ENCODE measurements at places on chromosomes 3 and 15. TPM values are rescaled to one million over a fixed set of nuclear protein-coding genes. Genes with fewer than 3 reads are reported as not detected.

ZXDC gene
- total RNA-seq, result 37.5 TPM

HDAC11 gene
- total RNA-seq, result 16.8 TPM

NDUFB5 gene
- total RNA-seq, result 52.6 TPM

PPP1R14D gene
- total RNA-seq, result not detected

COX5A gene
- 79.6 TPM for total RNA-seq

C3orf22 gene
- not detected for total RNA-seq

RTP1 gene
- 0.48 TPM for total RNA-seq

ADCY5 gene
- 72.7 TPM for total RNA-seq

SERINC4 gene
- total RNA-seq, result not detected

TPRA1 gene
- total RNA-seq, result 20.0 TPM

GRCh38 chr3:84877092-84877491, 81.7 kb upstream of the CADM2 start:
- no peak for DNase-seq

DNA sequence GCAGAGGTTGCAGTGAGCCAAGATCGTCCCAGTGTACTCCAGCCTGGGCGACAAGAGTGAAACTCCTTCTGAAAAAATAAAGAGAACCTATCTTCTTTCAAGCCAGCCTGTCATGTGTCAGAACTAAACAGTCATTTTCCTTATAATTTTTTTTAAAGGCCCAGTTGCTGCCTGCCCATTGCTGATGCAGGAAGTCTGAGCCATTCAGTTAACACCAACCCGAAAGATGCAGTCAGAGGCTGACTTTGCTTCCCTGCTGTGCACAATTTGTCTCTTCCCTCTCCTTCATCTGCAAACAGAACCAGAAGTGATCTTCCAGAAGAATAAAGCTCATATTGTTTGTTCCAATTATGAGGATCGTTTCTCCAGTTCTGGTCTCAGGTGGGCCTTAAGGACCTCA, 220.6 kb downstream of the SLCO3A1 start:
- no peak for DNase-seq

GRCh38 chr3:4712109-4712508, 219.0 kb downstream of the ITPR1 start:
- DNase-seq, result no peak

DNA sequence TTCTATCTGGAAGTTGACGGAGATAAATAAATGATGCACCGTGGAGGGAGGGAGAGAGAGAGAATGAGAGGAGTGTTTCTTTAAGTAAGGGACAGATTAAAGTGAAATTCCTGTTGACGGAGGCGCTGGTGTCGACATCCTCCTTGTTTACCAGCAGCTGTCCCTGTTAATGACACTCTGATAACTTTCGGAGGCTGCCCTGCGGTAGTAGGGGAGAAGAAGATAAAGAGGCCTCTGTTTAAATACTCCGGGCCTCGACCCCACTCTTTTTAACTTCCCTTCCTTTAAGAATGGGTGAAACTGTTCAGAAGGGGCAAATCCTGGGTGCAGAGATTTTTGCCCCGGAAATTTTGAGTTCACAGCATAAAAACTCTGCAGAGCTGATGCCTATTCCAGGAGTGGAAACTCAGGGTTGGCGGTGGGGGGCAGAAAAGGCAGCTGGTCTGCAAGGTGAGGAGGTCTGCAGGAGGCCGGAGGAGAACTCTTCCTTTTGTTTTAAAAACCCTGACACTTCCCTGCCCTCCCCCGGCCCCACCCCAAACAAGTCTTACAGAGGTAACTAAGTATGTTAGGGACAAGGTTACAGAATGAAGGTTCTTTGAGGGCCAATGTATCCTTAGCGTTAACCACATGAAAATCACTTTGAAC, 276.6 kb upstream of the NR2F2 start:
- DNase-seq, result no peak

DNA sequence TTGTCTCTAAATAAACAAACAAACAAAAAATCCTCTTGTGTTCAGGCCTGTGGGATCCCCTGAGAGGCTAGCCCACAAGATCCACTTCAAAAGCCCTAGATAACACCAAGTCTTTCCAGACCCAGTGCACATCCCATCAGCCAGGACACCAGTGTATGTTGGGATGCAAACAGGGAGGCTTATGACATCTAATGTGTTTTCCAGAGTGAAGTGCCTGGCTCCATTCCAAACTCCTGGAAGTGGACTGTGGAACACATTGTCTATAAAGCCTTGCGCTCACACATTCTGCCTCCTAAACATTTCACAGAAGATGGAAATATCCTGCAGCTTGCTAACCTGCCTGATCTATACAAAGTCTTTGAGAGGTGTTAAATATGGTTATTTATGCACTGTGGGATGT, 57.0 kb downstream of the MLH1 start:
- DNase-seq, result no peak

DNA sequence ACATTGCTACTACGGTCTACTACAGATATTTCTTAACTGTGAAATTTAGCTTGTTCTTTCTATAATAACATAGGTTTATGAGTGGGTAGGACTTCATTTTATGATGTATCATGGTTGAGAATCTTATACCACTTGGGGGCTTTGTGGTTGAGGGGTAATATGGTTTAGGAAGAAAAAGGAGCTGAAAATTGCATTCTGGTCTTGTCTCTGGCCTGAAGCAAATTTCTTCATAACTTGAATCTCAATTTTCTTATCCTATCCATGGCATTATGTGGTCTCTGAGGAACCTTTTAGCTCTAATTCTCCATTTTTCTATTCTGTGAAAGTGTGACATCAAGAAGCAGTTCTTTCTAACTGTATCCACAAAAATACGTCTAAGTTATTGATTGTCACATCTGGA, 341.0 kb downstream of the SOX2 start:
- no peak for DNase-seq

DNA sequence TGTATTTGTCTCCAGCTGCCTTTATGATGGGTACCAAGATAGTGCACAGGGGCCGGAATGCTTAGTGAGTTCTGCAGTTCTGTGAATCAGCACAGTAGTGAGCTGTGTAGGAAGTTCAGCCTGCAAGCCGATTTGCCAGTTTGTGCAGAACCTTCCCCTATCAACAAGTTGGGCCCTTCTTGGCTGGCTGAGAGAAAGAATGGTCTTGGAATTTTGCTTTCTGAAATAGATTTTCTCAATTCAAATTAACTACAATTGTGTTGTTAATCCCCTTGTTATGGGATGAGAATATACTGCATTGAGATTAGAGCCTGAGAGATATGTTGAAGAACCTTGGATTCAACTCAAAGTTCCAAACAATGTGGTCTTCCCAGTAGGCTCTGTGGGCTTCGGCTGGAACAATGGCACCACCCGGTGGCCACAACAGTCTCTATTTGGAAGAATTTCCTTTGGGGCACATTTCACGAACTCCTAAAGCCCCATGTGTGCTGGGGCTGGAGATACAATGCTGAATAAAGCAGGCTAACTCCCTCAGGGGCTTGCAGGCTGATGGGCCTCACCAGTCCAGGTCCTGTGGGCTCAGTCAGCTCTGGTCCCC, 59.1 kb downstream of the TRIM42 start:
- DNase-seq, result peak; percentile 51

DNA sequence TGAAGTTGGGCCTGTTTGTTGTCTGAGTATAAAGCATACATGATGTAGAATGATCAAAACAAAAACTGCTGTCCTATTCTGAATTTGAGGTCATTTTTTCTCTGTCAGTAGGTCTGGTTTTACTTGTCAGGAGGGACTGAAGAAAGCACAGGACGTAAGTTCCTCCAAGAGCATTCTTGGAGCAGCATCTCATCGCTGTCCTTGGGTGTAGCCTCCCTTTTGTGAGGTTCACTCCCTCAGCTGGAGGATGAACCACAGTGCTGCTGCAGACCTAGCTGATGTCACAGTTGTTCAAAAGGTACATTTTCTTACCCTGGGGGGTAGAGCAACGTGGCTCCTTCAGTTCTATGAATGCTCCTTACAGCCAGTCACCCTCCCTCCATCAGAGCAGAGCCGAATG, 490.0 kb upstream of the TBL1XR1 start:
- no peak for DNase-seq

- no peak for DNase-seq
Measured at GRCh38 chr3:128550471-128551126, 57.6 kb upstream of the GATA2 start.

DNA sequence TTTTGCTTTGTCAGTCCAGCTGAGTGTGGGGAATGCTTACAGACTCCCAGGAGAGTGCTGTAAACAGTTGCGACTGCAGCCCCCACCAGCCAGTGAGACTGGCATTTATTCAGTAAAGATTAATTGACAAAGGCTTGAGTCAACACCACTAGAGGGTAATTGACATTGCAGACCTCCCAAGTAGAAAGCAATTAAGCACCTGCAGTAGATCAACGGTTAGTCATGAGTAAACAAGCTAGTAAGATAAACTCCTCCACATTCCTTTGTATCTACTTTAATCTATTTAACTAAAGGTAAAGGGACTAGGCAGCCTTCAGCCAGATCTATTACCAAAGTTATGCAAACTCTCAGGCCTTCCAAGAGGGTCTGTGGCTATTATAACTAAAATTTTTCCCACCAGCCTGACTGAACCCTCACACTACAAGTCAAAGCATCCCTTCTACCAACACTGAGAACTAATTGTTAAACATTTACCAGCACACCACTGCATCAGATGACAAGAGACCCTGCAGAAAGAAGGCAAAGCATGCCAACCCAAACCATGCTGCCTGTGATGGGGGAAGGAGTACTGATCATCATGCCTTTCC, 30.5 kb upstream of the GALNT15 start:
- DNase-seq, result no peak

- DNase-seq, result no peak
Measured at GRCh38 chr3:140910860-140911259, 30.8 kb upstream of the SLC25A36 start.

DNA sequence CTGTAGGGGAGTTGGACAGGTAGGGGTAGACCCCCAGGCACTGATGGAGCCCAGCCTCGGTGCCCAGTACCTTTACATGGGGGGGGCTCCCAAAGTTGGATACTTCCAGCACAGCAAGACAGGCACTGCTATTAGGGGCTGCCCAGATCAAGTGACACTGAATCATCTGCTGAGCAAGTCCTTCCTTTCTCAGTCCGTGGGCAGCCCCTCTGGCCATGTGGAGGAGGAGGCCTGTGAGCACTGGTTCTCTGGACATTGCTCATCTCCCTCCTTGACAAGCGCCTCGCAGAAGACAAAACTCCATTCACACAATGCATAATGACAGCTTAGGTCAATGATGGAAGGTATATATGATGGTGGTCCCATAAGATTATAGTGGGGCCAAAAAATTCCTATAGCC, 35.7 kb downstream of the EEFSEC start:
- DNase-seq, result no peak

DNA sequence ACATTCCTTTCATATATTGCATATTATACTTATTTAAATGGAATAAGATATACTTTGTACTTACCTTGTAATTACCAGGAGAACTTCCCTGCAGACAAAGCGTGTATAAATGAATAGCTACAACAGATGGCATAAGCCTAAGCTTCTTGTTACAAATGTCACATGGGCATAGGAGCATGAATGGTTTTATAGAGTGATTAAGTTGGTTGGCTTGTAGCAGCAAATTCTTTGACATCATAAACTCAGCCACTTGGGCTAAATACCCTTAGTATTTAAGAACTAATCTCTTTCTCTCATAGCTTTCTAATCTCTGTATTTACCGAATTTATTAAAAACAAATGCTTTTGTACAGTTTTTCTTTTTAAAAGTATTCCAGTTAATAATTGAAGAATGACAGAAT, at the start of gene UBAP1L:
Gene UBAP1L (minus strand): TSS at position 115 of the 400 bp plus-strand sequence. CDS start 8,985 bp downstream, outside the sequence.
- no peak for DNase-seq

- no peak for DNase-seq
Measured at GRCh38 chr3:143814443-143814889, 33.8 kb downstream of the SLC9A9 start.

GRCh38 chr3:195240939-195241338, 30.0 kb downstream of the XXYLT1 start:
- no peak for DNase-seq

DNA sequence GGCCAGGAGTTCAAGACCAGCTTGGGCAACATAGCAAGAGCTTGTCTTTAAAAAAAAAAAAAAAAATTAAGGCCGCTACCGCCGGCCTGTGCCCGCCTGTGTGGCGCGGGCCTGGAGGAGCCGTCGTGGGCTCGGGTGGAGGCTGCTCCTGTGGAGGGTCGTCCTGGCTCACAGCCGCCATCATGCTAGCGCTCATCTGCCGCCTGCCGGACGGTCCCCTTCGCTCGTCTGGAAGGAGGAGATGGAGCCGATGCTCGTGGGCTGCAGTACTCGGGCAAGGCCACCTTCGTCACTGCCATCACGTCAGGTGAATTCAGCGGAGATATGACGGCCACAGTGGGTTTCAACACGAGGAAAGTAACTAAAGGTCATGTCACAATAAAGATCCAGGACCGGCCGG, 37.4 kb downstream of the TFRC start:
- no peak for DNase-seq

GRCh38 chr15:38516626-38517025, 48.0 kb downstream of the RASGRP1 start:
- DNase-seq, result no peak

DNA sequence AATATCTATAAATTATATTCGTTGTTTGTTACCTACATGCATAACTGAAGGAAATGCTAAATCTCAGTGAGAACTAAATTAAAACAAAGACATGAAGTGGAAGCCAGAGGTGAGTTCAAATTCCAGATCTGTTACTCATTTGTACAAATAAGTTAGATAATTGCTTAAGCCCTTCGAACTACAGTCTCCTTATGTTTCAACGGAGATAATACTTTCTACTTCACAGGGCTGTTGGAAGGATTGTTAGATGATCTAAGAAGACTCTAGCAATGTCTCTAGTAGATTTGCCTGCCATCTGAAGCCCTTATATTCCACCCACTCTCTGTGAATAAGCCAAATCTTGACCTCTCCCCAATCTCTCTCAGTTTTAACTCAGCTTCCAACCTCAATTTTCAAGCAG, 125.8 kb downstream of the P2RY1 start:
- DNase-seq, result no peak

DNA sequence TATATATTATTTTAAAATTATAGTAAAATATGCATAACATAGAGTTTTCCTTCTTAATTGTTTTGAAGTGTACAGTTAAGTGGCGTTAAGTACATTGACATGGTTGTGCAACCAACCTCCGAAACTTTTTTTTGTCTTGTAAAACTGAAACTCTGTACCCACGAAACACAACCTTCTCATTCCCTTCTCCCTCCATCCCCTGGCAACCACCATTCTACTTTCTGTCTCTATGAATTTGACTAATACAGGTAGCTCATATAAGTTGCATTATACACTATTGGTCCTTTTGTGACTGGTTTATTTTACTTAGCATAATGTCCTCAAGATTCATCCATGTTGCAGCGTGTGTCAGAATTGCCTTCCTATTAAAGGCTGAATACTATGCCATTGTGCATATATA, 179.4 kb downstream of the SATB1 start:
- DNase-seq, result no peak

Data from aorta (tissue), 5 donors.